ENCODE measurements at places on chromosomes 5 and 9.

- DNase-seq = no peak
These were observed 2.1 kb downstream of the BRINP1 start for GRCh38 chr9:119366909-119367682.

- DNase-seq = no peak
These were observed 6.6 kb downstream of the GOLGA1 start for GRCh38 chr9:124934290-124934689.

DNA sequence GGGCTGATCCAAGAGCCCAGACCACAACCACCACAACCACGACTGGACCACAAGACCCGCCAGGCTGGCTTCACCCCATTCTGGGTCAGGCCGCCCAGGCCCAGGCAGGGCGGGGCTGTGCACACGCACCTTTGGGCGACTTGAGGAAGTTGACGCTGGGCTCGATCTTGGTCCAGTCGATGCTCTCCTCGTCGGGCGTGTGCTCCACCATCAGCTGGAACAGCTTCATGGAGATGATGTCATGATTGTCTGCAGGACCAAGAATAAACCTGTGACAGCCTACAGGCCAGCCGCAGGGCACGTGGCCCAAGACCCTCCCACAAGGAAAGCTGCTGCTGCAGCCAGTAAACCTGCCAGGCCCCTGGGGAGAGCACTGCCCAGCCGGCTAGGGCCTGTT is 17.3 kb downstream of the LMAN2 start:
- no peak for DNase-seq

DNA sequence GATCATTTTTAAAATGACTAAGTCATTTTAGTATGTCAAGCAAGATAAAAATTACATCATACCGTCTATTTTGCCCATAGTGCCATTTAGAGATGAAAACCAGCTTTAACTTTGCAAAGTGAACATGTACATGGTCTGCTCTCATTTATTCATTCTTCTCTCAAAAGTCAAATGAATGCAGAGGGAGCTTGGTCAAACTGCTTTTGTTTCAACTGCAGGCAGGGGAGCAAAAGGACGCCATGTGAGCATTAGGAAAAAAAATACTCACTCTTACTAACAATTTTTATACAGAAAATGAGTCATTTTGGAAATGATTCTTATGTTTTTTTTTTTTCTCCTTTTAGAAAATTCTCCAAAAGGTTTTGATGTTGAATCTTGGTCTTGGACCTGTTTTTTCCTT is 15.7 kb downstream of the SCGB3A1 start:
- no peak for DNase-seq

DNA sequence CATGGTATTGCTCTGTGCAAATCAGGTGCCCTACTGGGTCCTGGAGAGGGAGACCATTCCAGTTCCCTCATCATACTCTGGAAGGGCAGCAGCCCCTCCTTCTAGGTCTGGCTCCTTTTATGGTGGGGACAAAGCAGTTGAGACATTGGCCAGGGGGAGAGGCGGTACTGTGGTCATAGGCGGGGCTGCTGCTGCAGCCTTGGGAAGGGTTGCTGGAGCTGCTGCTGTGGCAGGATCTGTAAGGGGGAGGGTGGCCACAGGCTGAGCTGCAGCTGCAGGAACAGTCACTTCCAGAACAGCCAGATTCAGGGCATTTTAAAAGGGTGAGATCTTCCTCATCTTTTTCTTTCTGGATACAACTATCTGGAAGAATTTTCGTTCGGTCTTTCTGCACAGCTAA is 233.0 kb upstream of the SGCD start:
- DNase-seq = no peak

DNA sequence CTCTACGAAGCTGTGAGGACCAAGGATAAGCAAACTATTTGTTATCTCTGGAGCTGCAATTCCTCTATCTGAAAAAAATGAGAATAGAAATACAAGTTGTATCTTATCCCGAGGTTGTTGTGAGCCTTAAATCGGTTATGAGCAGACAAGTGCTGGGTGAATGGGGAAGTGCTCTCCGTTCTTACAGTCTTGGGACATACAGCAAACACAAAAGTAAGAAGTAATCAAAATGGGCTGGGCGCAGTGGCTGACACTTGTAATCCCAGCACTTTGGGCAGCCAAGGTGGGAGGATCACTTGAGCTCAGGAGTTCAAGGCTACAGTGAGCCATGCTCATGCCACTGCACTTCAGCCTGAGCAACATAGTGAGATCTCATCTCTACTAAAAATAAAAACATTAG is 31.7 kb downstream of the ITK start:
- no peak for DNase-seq

GRCh38 chr5:40603378-40603777 is 76.3 kb upstream of the PTGER4 start:
- DNase-seq = no peak

GRCh38 chr9:130682421-130683121 is 11.0 kb upstream of the EXOSC2 start:
- peak; percentile 45 for DNase-seq

DNA sequence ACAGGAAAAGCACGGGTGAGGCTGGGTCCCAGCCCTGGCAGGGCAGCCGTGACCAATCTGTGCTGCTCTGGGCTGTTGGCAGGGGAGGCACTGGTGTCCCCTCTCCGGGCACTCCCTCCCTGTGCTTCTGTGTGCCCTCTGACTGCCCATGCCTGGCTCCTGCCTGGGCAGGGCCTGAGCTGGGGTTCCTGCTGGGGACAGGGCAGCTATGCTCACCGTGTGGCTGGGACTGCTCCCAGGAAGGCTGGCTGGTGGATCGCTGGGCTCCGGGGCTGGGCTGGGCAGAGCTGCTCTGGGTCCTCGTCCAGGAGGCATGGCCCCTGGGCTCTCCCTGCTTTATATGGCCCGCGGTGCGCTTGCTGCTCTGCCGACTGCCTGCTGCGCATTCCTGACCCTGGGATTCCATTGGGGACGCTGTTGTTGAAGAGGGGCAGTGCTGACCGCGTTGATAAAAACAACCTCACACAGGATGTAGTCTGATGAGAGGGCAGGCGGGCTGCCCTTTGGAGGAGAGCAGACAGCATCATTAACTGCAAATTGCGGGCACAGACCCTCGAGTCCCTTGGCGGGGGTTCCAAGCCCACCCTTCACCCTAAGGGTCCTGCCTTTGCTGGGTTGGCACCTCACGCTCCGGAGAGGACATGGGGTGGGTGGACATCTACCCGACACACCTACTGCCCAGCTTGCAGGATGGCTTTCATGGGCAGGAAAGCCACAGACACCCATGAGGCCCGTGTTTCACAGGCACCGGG is 955 bp downstream of the QRFP start:
- no peak for DNase-seq

DNA sequence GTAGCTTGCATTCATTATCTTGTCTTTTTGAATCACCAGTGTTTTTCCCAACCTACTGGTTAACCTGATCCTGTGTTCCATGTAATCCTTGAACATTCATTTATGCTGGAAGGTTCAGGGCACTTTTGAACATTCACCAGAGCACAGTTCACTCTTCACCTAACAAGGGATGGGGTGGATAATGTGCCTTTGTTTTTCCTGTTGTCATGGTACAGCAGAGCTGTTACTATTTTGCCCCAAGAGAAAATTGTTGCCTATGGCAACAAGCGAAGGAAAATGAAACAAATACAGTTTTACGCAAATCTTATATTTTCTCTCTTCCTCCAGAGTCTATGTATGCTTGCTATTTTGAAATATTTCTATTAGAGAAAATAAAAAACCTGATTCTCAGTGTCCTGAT is 60.3 kb upstream of the RIOK2 start:
- no peak for DNase-seq

DNA sequence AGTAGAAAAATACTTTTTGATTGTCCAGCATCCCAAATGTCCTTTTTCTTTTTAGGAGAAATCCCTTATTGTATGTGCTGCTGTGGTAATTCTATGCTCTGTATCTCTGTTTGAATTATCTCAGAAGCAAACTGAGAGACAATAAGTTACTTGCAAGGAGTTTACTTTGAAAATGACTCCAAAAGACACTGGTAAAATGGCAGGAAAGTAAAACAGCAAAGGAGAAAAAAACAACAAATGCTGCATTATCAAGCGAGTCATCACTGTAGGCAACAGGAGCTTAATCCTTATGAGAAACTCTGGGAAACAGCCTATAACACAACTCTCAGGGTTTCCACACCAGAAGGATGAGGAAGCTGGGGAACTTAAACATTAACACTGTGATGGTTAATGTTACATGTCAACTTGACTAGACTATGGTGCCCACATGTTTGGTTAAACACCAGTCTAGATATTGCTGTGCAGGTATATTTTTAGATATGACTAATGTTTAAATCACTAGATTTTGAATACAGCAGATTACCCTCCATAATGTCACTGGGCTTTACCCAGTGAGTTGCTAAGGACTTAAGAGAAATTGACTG is 92.6 kb upstream of the GAS1 start:
- no peak for DNase-seq

DNA sequence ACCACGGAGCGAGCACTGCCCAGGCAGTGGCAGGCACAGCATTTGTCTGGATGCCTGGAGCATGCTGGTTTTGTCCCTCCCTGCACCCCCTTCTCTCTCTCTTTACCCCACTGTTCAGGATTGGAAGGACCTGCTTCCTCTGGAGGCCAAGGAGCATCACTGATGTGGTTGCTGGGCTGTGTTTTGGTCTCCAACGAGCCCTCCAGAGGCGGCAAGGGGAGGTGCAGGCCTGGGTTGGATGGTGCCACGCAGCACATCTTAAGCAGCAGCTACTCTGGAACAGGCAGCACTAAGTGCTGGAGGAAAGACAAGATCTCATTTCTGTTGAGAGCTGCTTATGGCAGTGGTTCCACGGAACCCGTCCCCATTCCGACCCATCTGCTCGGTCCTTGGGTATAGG is 139.6 kb downstream of the CMYA5 start:
- DNase-seq = no peak

DNA sequence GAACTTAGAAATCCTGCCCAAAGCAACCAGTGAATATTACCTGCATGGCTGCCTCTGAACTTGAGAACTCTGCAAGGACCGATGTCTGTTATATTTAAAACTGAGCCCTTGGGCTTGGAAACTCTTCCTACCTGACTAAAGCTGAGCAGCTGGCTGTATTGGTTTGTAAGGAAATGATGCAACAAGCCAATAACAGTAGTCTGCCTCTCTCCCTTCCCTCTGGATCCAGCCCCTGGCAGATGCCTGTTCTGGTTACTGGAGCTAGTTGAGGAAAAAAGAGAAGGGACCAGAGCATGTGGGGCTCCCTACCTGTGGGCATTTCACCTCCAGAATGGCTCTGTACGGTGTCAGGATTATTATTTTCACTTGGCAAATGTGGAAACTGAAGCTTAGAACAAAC is 34.7 kb downstream of the SH3RF2 start:
- DNase-seq = no peak

DNA sequence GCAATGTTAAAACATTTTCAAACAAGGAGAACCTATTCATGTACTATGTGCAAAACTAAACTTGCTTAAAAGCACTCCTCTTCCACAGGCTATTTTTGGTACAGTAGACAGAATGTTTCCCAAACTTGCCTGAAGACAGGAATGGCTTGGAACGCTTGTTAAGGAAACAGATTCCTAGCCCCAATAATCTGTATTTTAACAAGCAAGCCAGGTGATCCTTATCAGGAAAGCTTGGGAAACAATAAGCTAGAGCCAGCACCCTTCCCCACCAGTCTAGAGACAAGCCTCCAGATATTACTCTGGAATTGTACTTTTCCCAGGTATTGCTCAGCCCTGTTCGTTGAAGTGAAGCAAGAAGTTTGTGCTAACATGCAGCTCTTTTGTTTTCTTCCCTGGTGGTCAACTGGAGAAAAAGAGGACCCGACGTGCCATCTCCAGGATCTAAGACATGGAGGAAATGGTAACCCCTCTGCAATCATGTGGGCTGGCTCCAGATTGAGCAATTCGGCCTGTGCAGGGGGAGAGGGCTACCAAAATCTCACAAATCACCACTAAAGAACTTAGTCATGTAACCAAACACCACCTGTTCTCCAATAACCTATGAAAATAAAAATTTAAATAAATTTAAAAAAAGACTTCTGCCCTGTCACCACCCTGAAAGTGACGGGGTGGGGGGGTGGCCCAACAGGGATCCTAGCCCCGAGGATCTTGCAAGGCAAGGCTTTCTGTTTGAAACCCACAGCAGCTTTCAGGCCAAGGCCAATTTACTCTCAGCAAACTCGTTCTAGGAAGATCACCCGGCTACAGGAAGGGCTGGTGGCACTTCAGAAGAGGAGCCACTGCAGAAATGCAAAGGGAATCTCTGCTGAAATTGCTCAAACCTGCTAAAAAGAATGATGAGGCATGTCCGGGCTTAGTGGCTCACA is 48.6 kb downstream of the SHB start:
- no peak for DNase-seq

GRCh38 chr5:128572930-128573319 is 34.9 kb upstream of the FBN2 start:
- DNase-seq = no peak

DNA sequence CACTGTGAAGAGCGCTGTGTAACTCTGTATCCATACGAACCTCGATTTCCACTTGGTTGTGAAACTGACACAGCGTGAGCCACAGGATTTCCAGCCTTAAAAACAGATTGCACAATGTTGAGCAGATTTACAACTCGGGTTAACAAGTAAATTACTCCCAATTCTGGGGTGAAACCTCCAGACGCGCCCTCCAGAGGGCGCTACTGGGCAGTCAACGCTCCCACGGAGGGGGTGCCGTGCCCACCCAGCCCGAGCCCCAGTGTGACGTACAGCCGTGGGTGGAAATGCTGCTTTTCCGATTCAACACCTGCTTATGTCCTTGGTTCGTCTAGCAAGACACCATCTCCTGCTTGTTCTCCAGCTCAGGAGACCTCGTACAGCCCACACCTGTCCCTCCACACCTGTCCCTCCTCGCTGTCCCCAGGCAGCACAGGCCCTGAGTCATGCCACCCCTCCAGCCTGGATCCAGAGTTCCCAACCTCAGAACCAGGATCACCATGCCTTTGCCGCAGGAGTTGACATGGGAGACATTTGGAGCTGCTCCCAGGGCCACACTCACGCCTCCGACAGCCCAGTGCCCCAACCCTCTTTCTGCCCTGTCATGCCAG is 34.4 kb upstream of the SLC6A3 start:
- peak; percentile 32 for DNase-seq

GRCh38 chr9:15298362-15298761 is 8.7 kb downstream of the TTC39B start:
- DNase-seq = no peak

- DNase-seq = no peak
These were observed 181.9 kb upstream of the TRPM3 start for GRCh38 chr9:71303351-71303750.

- DNase-seq = no peak
These were observed 167.0 kb upstream of the CDKN2B start for GRCh38 chr9:22175972-22176545.

GRCh38 chr5:133881576-133882388 is 86.6 kb downstream of the C5orf15 start:
- no peak for DNase-seq

- DNase-seq = no peak
These were observed 239.2 kb upstream of the TRIM32 start for GRCh38 chr9:116447934-116448333.

GRCh38 chr5:90956511-90957097 is 398.0 kb downstream of the ADGRV1 start:
- DNase-seq = no peak

GRCh38 chr9:98594546-98595160 is 114.1 kb downstream of the GABBR2 start:
- no peak for DNase-seq

- no peak for DNase-seq
These were observed 110.4 kb upstream of the FAM174A start for GRCh38 chr5:100424787-100425186.
